ENCODE measurements at places on chromosomes 5 and 9. TPM values are rescaled to one million over a fixed set of nuclear protein-coding genes. Genes with fewer than 3 reads are reported as not detected.
A peak's percentile ranks its signal among the peaks of the same experiment; 100 is the strongest.

NTNG2 gene
- polyA plus RNA-seq = 0.33 TPM

CCDC180 gene
- 7.7 TPM for polyA plus RNA-seq

C8G gene
- polyA plus RNA-seq = 81.4 TPM

ABLIM3 gene
- polyA plus RNA-seq = 4.0 TPM

OR4F3 gene
- not detected for polyA plus RNA-seq

TNFSF8 gene
- not detected for polyA plus RNA-seq

FAM200C gene
- 1.6 TPM for polyA plus RNA-seq

CATSPER3 gene
- polyA plus RNA-seq = 3.2 TPM

SLCO4C1 gene
- 0.48 TPM for polyA plus RNA-seq

GRCh38 chr5:132471944-132472343 is 18.6 kb downstream of the IRF1 start:
- DNase-seq = no peak
- peaks cover 85% of the 10 kb centered on the region for H3K4me1 ChIP-seq
- no peaks in the 10 kb centered on the region for H3K27me3 ChIP-seq
- H3K27ac ChIP-seq = peak overlapping the region; percentile 50

GRCh38 chr5:143428155-143428554 is 24.7 kb upstream of the NR3C1 start:
- H3K4me3 ChIP-seq = no peak overlapping the region
- H3K4me1 ChIP-seq = no peaks in the 10 kb centered on the region
- DNase-seq = no peak
- H3K27ac ChIP-seq = no peak overlapping the region
- no peaks in the 10 kb centered on the region for H3K36me3 ChIP-seq
- H3K27me3 ChIP-seq = no peaks in the 10 kb centered on the region

DNA sequence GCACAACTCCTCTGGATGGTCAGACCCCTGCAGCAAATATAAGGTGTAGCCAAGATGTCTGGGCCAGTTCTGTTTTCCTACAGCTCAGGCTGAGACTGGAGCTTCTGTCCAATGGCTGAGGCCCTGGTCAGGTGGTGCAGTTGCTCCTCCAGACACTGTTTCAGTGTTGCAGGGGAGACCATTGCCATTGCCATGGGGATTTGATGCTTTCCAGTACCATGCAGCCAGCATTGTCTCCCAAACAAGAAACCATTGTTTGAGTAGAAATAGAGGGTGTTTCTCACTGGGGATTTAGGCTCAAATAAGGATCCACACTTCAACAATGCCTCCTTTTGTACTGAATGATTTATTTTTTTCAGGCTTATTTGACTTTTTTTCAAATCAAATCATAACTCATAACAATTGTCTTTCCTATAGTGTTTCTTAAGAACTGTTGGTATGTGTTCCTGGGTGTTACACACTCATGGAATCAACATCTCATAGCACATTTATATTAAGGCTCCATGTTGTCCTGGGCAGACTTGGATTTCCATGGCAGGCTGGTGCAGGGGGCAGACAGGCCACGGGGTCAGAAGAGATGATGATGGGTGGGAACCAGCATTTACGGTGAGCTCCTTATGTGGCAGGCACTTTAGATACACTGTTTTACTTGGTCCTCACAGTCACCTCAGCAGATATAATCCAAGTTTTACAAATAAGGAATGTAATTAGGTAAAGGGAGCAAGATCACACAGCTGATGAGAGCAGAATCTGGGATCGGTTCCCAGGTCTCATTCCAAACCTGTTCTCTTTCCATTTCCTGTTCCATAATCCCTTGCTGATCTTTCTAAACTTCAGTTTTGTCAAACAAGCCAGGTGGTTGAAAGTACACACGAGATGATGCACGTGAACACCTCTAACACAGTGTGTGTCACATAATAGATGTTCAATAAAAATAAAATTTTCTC is 95.9 kb upstream of the GNAQ start:
- H3K36me3 ChIP-seq = no peaks in the 10 kb centered on the region
- H3K27ac ChIP-seq = no peak overlapping the region
- peaks cover 4% of the 10 kb centered on the region for H3K27me3 ChIP-seq
- no peak overlapping the region for H3K4me3 ChIP-seq
- no peak for DNase-seq
- H3K4me1 ChIP-seq = no peaks in the 10 kb centered on the region

DNA sequence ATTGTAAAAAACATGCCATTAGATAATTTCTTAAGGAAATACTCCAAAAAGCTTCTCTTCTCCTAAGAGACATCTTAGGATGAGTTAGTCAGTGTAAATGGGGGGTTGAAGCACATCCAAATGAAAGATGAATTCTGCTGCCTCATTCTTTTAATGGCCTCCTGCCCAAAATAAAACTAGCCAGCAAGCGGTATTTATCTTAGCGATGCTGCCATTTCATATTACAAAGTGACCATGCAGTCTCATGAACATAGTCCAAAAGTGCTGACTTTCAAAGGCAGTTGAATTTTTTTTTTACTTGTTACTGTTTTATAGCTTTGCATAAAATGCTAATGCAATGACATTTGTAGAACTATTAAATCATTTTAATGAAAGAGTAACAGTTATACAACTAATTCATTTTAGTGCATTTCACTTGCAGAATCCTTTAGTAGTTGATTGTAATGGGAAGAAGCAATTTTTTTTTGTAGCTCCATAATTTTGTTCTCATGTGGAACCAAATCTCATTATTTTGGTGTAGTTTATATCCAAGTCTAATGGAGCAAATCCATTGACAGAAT is 151.5 kb downstream of the CAVIN4 start:
- no peak overlapping the region for H3K4me3 ChIP-seq
- no peaks in the 10 kb centered on the region for H3K36me3 ChIP-seq
- H3K4me1 ChIP-seq = no peaks in the 10 kb centered on the region
- no peak overlapping the region for H3K27ac ChIP-seq
- no peaks in the 10 kb centered on the region for H3K27me3 ChIP-seq

GRCh38 chr9:137064027-137064879 is 6.1 kb downstream of the SAPCD2 start:
- no peaks in the 10 kb centered on the region for H3K36me3 ChIP-seq
- no peaks in the 10 kb centered on the region for H3K4me1 ChIP-seq
- H3K27ac ChIP-seq = no peak overlapping the region
- H3K27me3 ChIP-seq = peaks cover 2% of the 10 kb centered on the region
- no peak overlapping the region for H3K4me3 ChIP-seq
- peak; percentile 70 for DNase-seq

GRCh38 chr5:40273936-40274335 is 405.8 kb upstream of the PTGER4 start:
- no peak for DNase-seq
- H3K36me3 ChIP-seq = no peaks in the 10 kb centered on the region
- no peak overlapping the region for H3K27ac ChIP-seq
- H3K27me3 ChIP-seq = no peaks in the 10 kb centered on the region
- no peak overlapping the region for H3K4me3 ChIP-seq

- no peak for DNase-seq
- H3K27me3 ChIP-seq = no peaks in the 10 kb centered on the region
- no peaks in the 10 kb centered on the region for H3K36me3 ChIP-seq
These were observed 53.2 kb downstream of the MSX2 start for GRCh38 chr5:174777583-174777982.

- H3K27me3 ChIP-seq = peaks cover 4% of the 10 kb centered on the region
- no peak overlapping the region for H3K27ac ChIP-seq
- no peak for DNase-seq
- H3K4me1 ChIP-seq = no peaks in the 10 kb centered on the region
- H3K36me3 ChIP-seq = no peaks in the 10 kb centered on the region
These were observed 2.5 kb upstream of the DBH start for GRCh38 chr9:133633681-133634080.

- H3K36me3 ChIP-seq = no peaks in the 10 kb centered on the region
- DNase-seq = no peak
- no peak overlapping the region for H3K4me3 ChIP-seq
- no peak overlapping the region for H3K27ac ChIP-seq
These were observed 32.3 kb downstream of the MARCHF11 start for GRCh38 chr5:16147179-16147900.

DNA sequence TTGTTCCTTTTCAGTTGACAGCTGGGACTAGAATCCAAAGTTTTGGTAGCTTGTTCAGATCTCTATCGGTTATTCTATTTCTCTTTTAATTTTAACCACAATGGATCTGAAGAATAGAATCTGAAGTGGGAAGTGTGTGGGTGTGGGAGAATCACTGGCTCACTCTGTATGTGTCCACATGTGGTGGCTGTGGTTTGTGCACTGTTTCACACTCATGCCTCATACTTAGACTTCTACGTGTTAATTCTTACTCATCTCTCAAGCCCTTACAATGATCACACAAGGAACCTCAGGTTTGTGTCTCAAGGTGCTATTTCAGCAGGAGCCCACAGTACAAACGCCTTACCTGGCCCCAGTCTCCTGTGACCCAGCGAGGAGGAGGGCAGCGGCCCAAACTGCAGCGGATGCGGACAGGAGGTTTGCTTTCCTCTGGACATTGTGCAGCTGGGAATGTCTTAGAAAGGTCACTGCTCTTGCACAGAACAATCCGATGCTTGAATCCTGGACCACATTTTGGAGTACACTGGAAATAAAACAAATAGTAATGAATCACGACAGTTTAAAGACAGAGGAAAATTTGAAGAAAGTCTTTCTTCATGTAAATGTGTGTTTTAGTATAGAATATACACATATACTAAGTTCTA is 309.1 kb downstream of the ADAMTS6 start:
- no peaks in the 10 kb centered on the region for H3K27me3 ChIP-seq
- H3K4me1 ChIP-seq = no peaks in the 10 kb centered on the region
- no peaks in the 10 kb centered on the region for H3K36me3 ChIP-seq
- no peak overlapping the region for H3K4me3 ChIP-seq

GRCh38 chr9:132488626-132489025 is 78.6 kb downstream of the CFAP77 start:
- H3K27me3 ChIP-seq = no peaks in the 10 kb centered on the region
- no peak overlapping the region for H3K27ac ChIP-seq
- no peaks in the 10 kb centered on the region for H3K36me3 ChIP-seq
- H3K4me1 ChIP-seq = no peaks in the 10 kb centered on the region
- no peak for DNase-seq

DNA sequence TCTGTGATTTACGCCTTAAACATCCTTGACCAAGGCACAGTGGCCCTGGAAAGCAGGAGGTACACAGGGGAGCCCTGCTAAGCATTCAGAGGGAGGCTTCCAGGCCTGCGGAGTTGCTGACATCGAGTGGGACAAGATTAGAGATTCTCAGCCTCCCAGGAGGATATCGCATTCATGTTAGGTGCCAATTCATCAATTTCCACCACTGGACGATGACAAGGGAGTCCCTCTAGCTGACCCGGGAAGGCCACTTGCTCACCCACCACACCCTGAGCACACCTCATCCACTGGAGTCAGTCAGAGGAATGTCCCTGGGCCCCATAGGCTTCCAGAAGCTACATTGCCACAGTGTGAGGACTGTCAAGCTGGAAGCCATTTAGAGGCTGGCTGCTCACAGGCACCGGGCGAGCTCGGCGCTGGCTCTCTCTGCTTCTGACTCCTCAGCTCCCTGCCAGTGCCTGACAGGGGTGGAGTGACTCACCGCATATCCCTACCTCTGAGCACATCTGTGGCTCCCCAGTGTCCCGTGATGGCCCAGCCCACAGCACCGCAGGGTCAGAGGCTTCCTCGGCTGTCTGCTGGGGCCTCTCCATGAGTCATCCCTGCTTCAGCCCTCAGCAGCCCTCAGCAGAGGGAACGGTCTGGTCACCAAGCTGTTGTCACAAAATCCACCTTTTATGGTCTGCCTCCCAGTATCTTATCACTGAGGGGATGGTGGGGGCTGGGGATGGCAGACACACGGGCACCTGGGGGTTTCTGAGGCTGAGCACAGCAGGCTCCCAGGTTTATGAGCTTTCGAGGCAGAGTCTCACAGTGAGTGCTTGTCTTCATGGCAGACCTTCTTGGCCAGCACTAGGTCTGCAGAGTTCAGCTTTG is 117.5 kb downstream of the ZNF608 start:
- no peaks in the 10 kb centered on the region for H3K4me1 ChIP-seq
- H3K36me3 ChIP-seq = no peaks in the 10 kb centered on the region
- peak; percentile 29 for DNase-seq
- no peak overlapping the region for H3K4me3 ChIP-seq
- no peaks in the 10 kb centered on the region for H3K27me3 ChIP-seq

- H3K4me3 ChIP-seq = no peak overlapping the region
- no peaks in the 10 kb centered on the region for H3K36me3 ChIP-seq
- peaks cover 17% of the 10 kb centered on the region for H3K4me1 ChIP-seq
- no peaks in the 10 kb centered on the region for H3K27me3 ChIP-seq
- DNase-seq = no peak
- no peak overlapping the region for H3K27ac ChIP-seq
These were observed 112.6 kb downstream of the PCSK5 start for GRCh38 chr9:76003041-76003440.

DNA sequence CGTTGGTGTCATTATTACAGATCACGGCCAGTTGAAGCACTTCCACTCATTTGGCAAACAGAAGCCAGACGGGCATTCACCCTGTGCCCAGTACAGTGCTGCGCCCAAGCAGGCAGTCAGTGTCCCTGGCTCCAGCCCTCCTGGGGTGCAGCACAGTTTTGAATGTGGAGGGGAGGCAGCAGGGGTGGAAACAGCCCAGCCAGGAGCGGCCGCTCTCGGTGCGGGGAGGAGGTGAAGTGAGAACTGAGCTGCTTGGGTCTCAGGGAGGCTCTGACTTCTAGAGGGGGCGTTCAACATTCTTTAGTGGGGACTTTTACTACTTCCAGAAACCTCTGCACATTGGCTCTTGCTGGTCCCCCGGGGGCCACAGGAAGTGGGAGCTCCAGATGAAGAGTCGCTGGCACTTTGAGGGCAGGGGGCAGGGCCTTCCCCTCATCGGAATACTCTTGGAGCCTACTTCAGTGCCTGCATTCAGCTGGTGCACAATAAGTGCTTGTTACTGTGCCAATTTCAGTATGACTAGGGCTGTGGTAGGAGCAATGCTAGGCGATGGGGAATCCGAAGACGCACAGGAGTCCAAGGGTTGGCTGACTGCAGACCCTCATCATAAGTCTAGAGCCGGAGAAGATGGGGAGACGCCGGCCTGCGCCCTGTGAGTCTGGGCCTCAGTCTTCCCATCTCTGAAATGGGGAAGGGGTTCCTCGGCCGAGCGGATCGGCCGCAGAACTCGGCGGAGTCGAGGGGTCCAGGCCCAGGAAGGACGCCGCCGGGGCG is 492 bp upstream of the NEK6 start:
- no peak overlapping the region for H3K27ac ChIP-seq
- peak; percentile 36 for DNase-seq
- no peaks in the 10 kb centered on the region for H3K36me3 ChIP-seq
- peak overlapping the region; percentile 43 for H3K4me3 ChIP-seq
- H3K27me3 ChIP-seq = no peaks in the 10 kb centered on the region

- H3K4me1 ChIP-seq = no peaks in the 10 kb centered on the region
- no peak for DNase-seq
- H3K27ac ChIP-seq = no peak overlapping the region
- no peaks in the 10 kb centered on the region for H3K36me3 ChIP-seq
- H3K27me3 ChIP-seq = no peaks in the 10 kb centered on the region
These were observed 179.9 kb downstream of the COX7C start for GRCh38 chr5:86797677-86798076.

GRCh38 chr5:143890487-143890886 is 78.5 kb downstream of the HMHB1 start:
- no peak overlapping the region for H3K4me3 ChIP-seq
- H3K27me3 ChIP-seq = no peaks in the 10 kb centered on the region
- no peaks in the 10 kb centered on the region for H3K36me3 ChIP-seq
- H3K4me1 ChIP-seq = no peaks in the 10 kb centered on the region
- DNase-seq = no peak

- H3K36me3 ChIP-seq = no peaks in the 10 kb centered on the region
- H3K27me3 ChIP-seq = no peaks in the 10 kb centered on the region
- no peaks in the 10 kb centered on the region for H3K4me1 ChIP-seq
- no peak for DNase-seq
These were observed 88.8 kb upstream of the PAM start for GRCh38 chr5:102666164-102666946.
